ENCODE measurements at places on chromosomes 12 and 14.

GRCh38 chr12:125983784-125984500 is 918.7 kb downstream of the AACS start:
- DNase-seq, result no peak
- H3K27me3 ChIP-seq, result peaks cover 40% of the 10 kb centered on the region
- H3K4me3 ChIP-seq, result peak overlapping the region; percentile 78
- no peaks in the 10 kb centered on the region for H3K36me3 ChIP-seq

- H3K4me3 ChIP-seq, result peak overlapping the region; percentile 82
- H3K27me3 ChIP-seq, result no peaks in the 10 kb centered on the region
- H3K27ac ChIP-seq, result peak overlapping the region; percentile 10
- no peak for DNase-seq
- H3K4me1 ChIP-seq, result peaks cover 4% of the 10 kb centered on the region
- H3K36me3 ChIP-seq, result no peaks in the 10 kb centered on the region
These were observed 669 bp upstream of the CDKN3 start for GRCh38 chr14:54396183-54396492.

GRCh38 chr14:34137001-34137745 is 186.3 kb upstream of the EGLN3 start:
- no peak overlapping the region for H3K4me3 ChIP-seq
- H3K4me1 ChIP-seq, result no peaks in the 10 kb centered on the region
- H3K27me3 ChIP-seq, result peaks cover 6% of the 10 kb centered on the region
- H3K36me3 ChIP-seq, result no peaks in the 10 kb centered on the region
- no peak for DNase-seq
- no peak overlapping the region for H3K27ac ChIP-seq

DNA sequence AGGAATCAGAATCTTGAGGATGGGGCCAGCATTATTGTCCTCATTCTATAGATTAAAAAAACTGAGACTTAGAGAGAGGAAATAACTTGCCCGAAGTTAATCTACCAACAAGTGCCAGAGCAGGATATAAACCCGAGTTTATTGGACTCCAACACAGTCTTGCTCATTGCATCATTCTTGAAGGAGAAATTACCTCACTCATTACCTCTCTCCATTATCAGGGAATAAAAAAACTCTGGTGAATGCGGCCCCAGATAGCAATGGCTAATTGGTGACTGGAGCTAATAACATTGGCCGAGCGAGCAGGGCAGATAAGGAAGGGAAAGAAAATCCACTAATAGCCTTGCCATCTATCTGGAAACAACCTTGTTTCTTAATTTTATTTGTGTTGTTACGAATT is 24.7 kb upstream of the TMED10 start:
- no peaks in the 10 kb centered on the region for H3K36me3 ChIP-seq
- peaks cover 24% of the 10 kb centered on the region for H3K4me1 ChIP-seq
- H3K27ac ChIP-seq, result no peak overlapping the region
- H3K4me3 ChIP-seq, result no peak overlapping the region
- DNase-seq, result no peak

DNA sequence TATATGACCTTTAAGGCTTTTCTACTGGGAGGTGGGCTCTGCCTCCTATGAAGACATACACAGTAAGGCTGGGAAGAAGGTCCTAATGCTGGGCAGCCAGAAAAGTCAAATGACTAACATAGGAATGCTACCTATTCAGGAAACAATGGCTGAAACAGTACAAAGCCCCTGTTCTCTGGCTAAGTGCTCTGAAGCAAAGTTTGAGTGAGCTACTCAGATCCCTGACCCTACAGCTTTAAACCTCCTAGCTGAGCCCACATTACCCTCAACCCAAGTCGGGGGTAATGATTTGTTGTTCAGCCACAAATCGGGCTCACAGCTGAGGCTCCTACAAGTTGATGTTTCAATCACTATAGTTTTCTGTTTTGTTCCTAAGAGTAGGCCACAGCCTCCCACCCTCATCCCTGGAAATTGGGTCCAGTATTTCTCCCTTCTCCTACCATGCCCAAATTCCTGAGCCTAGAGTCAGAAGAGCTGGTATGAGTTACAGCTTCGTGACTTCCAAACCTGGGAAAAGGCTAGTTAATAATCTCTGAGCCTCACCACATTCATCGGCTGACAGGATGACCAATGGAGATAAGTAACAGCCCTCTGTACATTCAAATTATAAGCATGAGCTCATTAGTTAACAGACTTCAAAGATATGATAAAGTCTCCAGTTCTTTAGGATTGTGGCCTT is 46.5 kb downstream of the BTBD7 start:
- H3K27ac ChIP-seq, result no peak overlapping the region
- peaks cover 20% of the 10 kb centered on the region for H3K36me3 ChIP-seq
- DNase-seq, result no peak
- no peaks in the 10 kb centered on the region for H3K27me3 ChIP-seq
- peaks cover 17% of the 10 kb centered on the region for H3K4me1 ChIP-seq

- H3K27ac ChIP-seq, result no peak overlapping the region
- H3K27me3 ChIP-seq, result no peaks in the 10 kb centered on the region
- no peaks in the 10 kb centered on the region for H3K36me3 ChIP-seq
These were observed 60.3 kb downstream of the MED13L start for GRCh38 chr12:116217045-116217735.

DNA sequence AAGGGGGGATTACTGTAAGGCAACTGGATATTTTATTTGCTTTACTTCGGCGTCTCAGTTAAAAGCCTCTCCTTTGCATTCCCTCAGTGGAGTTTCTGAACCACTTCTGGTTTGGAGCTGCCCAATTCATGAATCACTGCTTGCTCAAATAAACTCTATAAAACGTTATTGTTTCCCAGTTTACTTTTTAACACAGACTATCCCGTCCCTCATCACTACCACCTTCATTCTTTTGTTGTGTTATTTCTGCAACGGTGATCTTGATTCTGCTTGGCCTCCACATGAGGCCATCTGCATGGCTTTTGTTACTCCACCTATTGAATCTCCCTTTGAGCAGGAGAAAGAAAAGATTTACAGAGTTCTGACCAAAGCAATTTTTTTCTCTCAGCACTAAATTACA is 104.0 kb upstream of the PLEKHA5 start:
- no peak overlapping the region for H3K27ac ChIP-seq
- no peaks in the 10 kb centered on the region for H3K4me1 ChIP-seq
- no peaks in the 10 kb centered on the region for H3K36me3 ChIP-seq
- H3K4me3 ChIP-seq, result no peak overlapping the region
- DNase-seq, result no peak

DNA sequence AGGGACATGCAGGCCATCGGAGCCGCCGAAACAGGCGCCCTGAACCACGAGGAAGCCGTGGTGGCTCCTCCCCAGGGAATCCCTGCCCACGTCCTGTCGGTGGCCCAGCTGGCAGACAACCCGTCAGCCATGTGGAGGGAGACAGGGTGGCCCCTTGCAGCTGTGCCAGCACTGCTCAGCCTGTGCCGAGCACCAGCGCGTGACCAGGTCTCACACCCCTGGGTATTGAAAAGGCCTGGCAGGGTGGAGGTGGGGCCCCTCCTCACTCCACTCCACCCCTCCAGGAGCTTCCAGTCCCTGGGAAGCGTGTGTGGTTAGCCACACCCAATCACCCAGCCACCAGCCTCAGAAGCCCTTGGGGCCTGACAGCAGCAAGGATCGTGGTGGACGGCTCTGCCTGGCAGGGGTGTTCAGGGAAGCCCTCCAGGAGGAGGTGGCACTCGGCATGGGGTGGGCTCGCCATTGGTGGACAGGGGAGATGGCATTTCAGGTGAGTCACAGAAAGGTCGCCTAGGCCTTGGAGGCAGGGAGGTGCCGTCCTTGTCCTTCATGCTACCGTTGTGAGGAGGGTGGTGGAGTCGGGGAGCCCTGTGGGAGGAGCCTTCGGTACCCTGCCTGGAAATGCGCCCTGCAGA is 12.3 kb upstream of the DLK1 start:
- H3K36me3 ChIP-seq, result no peaks in the 10 kb centered on the region
- peaks cover 57% of the 10 kb centered on the region for H3K27me3 ChIP-seq
- H3K4me1 ChIP-seq, result peaks cover 28% of the 10 kb centered on the region
- peak; percentile 54 for DNase-seq
- H3K27ac ChIP-seq, result peak overlapping the region; percentile 44

DNA sequence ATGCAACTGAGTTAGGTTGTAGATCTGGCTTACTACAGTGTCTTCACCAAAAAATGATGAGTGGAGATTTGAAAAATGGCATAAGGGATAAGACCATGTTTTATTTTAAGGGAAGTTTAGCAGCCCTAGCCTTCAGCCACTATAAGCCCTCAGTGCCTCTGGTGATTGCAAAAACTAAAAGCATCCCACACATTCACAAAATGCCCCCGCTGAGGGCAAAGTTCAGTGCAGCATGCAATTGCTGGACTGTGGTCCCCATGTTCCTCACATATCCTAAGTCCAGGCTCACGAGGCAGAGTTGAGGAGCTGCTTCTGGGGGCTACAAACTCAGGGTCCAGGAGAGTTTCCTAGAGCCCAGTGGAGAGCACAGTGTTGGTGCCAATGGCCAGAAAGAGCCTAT is 29.6 kb upstream of the NCOR2 start:
- DNase-seq, result no peak
- H3K27me3 ChIP-seq, result no peaks in the 10 kb centered on the region
- H3K27ac ChIP-seq, result no peak overlapping the region
- H3K4me1 ChIP-seq, result peaks cover 21% of the 10 kb centered on the region
- no peak overlapping the region for H3K4me3 ChIP-seq

GRCh38 chr12:96810477-96810876 is 96.6 kb upstream of the NEDD1 start:
- H3K4me3 ChIP-seq, result no peak overlapping the region
- H3K27ac ChIP-seq, result no peak overlapping the region
- peaks cover 11% of the 10 kb centered on the region for H3K27me3 ChIP-seq
- DNase-seq, result no peak

Data from stimulated activated naive B cell treated with anti-CD40 and anti-IgM and Interleukin-4, amounts not matched to agents 10 μg/mL and 1 μg/mL and 100 μg/mL, for 72 hours (primary cell).